Ecto neural progenitor cell (in vitro differentiated cells): ENCODE measurements at places on chromosomes 1 and 21.

GRCh38 chr1:230385158-230385450 is 41.0 kb downstream of the PGBD5 start:
- DNase-seq = no peak

DNA sequence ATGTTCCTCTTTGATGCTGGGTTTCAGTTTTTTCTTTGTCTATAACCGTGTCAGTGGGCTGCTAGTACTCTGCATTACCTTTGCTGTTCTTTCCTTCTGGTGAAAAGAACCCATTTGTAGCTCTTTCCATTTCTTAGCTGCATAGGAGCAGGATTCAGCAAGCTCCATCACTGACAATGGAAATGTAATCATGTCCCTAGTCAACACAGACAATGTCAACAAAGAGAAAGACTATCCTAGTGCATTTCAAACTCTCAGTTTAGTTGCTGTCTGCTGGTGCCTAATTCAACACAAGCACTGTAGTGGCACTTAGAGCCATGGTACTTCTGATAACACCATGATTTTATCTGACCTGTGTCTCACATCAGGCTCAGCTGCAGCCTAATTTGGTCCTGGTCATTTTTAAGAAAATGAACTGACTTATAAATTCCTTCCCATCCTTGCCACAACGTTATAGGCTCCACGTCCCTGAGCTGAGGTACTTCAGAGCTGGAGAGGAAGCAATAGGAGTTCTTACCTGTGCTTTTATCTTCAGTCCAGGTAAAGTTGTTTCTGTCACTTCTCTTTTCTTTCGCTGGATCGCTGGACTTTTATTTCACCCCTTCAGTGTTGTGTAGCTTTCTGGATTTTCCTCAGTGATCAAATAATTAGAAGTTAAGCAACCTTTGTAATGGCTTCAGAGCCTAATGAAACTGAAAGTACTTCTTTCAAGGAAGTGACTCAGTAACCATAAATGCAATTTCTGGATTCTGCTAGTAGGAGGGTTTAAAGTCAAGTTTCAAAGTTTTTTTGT is at the start of gene GBP3:
Gene GBP3 (minus strand): TSS at position 700 of the 793 bp plus-strand sequence. CDS start 2,145 bp downstream, outside the sequence.
- no peak for DNase-seq

- no peak for DNase-seq
These were observed 208.8 kb upstream of the JUN start for GRCh38 chr1:58992643-58993042.

- no peak for DNase-seq
These were observed 78.8 kb downstream of the EPHB2 start for GRCh38 chr1:22789356-22789994.

DNA sequence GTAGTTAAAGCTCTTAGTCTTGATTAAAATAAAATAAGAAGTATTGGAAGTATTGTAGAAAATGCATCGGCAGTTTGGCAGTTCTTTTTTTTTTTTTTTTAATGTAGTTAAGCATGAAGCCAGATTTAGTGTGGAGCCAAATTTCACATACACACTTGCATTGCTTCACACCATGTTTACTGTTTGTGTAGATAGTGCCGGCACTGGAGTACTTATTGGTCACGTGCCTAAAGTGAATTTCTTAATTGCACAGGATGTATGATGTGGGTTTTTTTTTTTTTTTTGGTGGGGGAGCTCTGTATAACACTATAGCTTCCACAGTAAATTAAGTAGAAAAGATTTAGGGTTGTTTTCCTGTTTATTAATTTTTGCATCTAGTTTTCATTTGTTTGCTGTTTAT is 21.2 kb upstream of the TMEM61 start:
- no peak for DNase-seq

DNA sequence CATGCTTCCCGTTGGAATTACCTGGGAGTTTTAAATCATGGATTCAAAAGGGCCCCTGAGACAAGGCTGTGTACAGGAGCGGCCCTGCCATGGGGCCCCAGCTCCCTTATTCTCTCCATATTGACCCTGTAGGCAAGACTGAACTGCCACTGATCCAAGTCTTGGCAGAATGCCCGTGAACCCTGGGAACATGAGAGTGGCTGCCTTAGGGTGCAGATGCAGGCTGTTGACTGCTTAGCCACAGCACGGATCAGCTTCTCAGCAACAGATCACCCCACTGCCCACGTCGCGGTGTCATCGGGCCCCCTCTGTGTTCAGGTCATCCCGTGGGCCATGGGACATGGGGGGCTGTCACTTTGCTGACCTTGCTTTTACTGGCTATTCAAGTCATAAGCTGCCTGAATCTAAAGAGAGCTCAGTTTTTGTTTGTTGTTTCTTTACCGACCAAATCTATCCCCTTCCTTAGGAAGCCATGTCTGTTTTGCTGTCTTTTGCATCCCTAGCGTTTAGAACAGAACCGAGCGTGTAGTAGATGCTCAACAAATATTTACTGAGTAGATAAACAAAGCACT is 83.4 kb downstream of the MATN1 start:
- no peak for DNase-seq

GRCh38 chr1:209786146-209786545 is 1.8 kb upstream of the C1orf74 start:
- no peak for DNase-seq

DNA sequence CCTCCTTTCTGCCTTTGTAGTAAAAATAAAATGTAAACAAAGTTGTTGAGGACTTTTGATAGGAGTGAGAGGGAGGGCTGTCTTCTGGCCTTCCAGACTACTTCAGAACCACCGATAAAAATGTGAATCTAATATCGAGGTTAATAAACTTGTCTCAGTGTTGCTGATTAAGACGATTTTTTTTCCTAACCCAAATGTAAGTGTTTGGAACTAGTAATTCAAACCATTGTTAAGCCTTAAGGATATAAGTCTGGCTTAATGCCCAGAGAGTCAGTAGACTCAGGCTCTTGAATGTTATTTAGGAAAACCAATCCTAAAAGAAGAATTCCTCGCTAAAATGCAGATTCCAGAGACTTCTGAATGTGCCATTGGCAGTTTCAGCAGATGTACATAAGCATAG is 356.9 kb downstream of the SIPA1L2 start:
- no peak for DNase-seq

DNA sequence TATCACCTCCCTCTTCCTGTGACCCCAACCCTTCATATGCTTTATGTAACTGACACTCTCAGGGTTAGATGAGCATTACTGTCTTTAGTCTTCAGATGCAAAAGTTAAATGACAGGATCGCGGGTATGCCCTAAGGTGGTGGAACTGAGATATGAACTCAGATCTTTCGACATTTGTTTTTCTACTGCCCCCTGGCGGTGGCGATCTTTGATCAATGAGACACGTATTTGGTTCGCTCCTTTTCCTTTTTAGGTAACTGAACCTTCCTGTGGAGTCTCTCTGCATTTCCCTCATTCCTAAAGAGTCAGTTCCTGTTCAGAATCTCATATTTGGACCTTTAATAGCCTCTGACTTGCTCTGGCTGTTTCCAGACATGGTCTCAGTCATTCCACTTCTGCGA is 47.8 kb upstream of the ZP4 start:
- no peak for DNase-seq

GRCh38 chr1:928825-929661 is 5.3 kb downstream of the SAMD11 start:
- no peak for DNase-seq

DNA sequence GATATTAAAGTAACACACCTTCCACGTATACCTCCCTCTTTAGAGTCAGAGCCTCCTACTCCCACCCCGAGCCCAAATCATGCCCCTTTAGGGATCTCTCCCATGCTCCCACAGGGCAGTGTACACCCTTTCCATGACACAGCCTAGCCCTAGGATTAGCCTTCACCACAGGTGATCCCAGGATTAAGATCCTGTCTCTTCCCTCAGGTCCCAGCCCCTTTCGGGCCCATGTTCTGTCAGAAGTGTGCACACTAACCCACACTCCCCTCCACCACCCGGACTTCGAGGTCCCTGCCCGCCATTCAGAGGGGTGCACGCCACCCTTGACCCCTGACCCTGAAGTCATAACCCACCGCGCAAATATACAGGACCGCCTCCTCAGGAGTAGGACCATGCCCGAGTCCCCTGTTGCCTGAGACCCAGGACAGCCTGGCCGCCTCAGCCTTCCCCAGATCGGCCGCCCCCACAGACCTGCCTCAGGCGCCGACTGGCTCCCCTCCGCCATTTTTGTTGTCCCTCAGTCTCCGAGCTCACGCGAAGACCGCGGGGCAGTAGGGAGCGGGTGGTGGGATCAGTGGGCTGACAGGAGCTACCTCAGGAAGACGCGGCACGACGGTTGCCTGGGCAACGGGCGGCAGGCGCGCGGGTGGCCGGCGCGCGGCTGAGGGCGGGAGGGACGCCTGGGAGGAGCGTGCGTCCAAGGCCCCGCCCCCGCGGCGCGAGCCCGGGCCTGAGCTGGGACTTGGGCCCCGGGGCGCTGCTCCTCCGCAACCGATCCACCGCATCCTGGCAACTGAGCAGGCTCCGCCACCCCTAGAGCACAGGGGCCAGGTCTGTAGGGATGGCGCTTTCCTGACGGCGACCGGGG is at the start of gene AGBL4:
Gene AGBL4 (minus strand): TSS at position 663 of the 868 bp plus-strand sequence.
- DNase-seq = peak; percentile 74

GRCh38 chr1:114341299-114341698 is 169.7 kb downstream of the TRIM33 start:
- DNase-seq = no peak

DNA sequence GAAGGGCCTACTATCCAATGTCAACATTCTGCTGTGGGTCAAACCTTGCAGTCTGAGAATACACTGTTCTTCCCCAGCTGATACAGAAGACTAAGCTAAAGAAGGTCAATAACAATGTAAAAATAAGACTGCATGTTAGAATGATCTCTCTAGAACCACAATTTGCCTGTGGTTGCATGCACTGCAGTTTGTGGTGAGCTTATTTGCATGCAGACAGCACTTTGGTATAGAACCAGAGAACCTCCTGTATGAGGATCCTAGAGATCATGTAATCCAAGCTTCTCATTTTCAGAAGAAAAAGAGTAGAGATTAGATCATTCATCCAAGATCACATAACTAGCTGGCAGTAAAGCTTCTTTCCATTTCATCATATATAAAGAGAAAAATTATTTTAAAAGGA is 15.8 kb downstream of the SYNJ1 start:
- no peak for DNase-seq

DNA sequence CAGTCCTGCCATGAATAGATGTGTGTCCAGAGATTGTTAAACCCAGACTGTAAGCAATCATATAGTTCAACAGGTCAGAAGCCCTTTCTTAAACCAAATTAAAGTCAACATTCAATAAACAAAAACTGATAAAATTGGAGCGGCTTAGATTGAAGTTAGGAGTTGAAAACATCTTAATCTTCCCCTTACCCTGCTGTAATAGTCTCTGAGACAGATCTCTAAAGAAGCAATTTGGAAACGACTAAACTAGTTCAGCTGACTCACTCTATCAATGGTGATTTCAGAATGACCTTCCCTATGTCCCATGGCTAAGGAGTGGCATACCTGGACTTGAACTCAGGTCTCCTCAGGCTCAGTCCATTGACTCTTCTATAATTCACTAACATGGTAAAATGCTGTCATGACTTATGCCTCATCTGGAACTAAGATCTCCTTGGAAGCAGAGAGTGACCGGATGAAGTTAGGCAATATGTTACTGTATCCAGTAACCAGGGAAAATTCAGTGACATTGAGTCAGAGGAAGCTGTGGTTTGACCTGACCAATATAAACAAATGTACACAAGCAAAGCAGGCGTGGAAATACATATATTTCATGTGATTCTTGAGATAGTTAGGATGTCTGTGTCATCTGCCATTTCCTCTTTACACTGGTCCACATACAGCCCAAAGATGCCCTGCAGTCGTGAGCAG is 30.1 kb downstream of the SGIP1 start:
- DNase-seq = no peak
